ENCODE measurements at places on chromosomes 13 and 19.
A peak's percentile ranks its signal among the peaks of the same experiment; 100 is the strongest.

DNA sequence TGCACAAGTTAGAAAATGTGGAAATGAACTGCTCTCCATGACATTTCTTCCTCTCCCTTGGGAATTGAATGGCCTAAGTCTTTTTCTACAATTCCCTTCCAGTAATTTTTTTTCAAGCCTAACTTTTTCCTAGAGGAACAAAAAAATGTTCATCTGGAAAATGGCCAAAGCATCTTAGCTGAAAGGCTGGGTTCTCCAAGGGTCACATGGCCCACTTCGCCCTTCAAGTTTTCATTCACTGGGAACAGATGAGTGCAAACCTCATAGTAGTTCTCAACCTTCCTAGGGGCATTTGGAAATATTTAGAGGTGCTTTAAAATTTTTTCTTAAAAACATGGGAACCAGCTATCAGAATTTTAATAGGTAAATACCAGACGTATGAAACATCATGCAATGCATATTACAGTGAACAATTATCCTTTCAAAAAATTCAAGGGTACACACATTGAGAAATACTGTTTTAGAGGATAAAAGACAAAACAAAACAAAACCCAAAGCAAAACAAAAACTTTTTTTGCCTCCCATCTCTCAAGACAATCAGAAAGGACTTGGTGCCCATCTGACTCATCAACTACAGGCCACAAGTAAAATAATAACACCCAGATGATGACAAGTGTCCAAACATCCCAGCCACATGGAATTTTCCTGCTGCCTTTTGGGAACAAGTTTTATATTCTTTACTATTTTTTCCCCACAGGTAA lies 208.8 kb downstream of the SLITRK6 start:
- no peak for DNase-seq

DNA sequence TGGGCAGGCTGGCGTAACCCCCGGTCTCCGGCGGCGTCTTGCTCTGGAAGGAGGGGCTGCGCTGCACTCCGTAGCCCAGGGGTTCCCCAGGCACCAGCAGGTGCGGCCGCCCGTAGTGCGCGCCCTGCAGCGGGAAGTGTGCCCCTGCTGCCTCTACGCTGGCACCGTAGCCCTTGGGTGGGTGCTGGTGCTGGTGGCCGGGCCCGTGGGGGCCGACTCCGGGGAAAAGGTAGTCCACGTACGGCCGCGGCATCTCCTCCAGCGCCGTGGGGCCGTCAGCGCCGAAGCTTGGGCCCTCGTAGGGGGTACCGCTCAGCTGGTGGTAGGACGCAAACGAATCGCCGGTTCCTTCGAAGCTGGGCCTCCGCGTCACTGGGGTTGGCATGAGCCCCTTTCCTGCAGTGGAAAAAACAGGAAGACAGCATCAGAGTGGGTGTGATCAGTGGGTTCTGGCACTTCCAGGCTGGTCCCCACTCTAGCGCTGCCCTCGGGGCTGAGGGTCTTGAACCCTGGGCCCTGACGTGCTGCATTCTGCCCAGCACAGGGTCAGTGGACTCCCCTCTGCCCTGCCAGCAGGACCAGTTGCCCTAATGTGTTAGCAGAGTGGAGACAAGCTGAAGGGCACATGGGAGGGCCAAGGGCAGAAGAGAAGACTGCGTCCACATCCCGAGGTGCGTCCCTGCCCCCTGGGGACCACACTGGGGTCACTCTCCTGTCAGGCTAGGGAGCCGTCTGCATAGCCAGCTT lies 72.3 kb downstream of the LATS2 start:
- DNase-seq, result no peak

DNA sequence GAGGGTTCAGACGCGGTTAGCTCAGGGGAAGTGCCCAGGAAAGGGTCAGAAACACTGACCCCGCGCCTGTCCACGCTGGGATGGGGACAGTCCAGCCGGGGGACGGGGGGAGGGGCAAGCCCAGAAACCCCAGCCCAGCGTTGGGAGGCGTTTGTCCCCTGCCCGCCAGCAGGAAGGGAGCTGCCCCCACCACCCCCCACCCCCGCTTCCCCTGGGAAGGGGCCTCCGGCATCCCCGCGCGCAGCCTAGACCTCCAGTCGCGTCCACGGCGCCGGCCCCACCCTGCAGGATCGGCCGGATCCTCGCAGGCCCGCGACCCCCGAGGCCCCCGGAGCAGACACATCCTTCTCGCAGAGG lies 277 bp downstream of the GIPC1 start:
- no peak for DNase-seq

DNA sequence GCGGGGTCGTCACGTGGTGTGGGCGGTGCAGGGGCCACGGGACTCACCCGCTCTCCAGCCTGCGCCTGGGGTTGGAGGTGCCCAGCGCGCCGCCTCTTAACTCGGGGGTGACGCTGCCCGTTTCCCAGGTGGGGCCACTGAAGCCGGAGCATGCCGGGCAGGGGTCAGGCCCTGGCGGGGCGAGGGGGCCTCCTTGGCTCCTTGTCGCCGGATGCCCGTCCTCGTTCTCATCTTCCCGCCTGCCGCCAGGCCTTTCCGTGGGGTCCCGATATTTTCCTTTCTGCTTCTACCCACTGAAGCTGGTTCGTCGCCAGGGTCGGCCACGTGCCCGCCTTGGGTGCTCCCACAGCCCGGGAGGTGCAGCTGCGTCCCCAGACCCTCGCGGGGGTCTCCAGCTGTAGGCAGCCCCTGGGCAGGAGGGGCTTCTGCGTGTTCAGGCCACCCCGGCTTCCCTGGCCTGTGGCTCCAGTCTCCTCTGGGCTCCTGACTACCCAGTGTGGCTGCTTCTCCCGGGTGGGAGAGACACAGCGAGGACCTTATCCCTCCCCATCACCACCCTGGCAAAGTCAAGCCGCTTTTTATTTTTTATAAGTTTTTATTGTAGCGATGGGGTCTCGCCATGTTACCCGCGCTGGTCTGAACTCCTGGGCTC lies 772 bp downstream of the FAM174C start:
- no peak for DNase-seq

GRCh38 chr19:29804493-29804892 lies 7.3 kb upstream of the CCNE1 start:
- DNase-seq, result no peak

DNA sequence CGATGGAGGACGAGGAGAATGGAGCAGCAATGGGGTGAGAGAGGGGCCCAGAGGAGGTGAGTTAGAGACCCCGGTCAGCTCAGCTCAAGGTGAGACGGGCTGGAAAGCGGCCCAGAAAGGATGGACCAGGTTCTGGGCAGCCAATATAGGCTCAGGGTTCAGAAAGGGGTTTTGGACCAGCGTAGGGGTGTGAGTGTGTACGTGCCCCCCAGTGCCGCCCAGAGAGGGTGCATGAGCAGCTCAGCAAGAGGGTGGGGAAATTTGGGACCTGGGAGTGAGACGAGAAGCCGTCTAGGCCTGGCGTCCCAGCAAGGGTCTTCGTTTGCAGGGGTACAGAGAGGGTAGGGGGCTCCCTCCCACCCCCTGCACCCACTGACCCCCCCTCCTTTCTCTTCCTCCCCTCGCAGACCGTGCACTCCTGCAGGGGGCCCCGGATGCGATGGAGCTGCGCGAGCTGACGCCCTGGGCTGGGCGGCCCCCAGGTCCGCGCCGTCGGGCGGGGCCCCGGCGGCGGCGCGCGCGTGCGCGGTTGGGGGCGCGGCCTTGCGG lies 12.1 kb downstream of the FUT6 start:
- DNase-seq, result no peak

- no peak for DNase-seq
Observed at GRCh38 chr13:91278888-91279287, 68.6 kb upstream of the MIR17HG start.

- no peak for DNase-seq
Observed at GRCh38 chr13:93539914-93540313, 313.3 kb downstream of the GPC6 start.

GRCh38 chr19:32201636-32202051 lies 143.8 kb upstream of the ZNF507 start:
- DNase-seq, result no peak

GRCh38 chr19:14379294-14380065 lies 1.8 kb upstream of the ADGRE5 start:
- no peak for DNase-seq

GRCh38 chr13:49629196-49629938 lies 1.1 kb downstream of the ARL11 start:
- no peak for DNase-seq

DNA sequence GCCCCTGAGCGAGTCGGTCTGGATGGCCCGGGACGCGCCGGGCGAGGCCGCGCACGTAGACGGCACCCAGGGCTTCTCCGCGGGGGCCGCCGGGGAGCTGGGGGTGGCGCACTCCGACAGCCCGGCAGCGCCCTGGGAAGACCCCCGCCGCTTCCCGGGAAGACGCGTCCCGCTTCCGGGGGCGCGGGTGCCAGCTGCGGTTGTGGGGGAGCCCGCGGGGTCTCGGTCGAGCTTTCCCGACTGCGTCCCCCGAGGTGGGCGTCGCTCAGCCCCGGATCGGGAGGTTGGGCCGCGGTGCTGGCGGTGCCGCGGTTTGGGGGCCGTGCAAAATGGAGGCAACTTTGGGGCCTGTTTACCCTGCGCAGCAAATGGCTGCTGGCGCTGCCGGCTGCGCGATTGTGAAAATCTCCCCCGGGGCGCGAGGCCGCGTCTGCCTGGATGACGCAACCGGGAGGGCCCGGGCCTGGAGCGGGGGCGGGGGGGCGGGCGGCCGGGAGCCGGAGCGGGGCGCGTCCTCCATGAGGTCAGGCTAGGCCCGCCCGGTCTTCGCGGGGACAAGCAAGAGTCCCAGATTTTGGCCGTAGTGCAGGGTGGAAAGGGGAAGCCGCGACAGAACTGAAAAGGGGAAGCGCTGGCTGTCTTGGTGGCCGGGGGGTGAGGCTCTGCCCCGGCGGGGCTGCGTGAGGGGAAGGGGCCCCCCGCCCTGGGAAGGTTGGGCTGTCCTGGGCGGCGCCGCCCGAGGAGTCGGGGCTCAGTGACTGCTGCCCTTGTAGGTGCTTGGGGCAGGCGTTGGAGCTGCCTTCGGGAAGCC lies 11.3 kb downstream of the PEAK3 start:
- peak; percentile 63 for DNase-seq

DNA sequence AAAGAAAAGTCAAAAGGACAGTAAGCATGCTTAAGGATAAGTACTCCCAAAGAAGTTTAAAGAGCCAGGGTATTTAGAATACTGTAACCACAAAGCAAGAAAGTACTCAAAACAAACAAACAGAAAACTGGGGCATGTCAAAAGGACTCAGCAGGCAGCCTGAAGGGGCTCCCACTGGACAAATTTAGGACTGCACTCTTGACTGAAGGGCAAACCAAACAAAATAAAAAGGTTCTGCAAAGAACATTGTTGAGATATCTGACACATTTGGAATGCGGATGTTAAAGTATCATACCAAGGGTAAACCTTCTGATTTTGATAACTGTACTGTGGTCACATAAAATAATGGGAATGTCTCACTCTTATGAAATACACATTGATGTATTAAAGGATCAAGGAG lies 157.4 kb downstream of the TNFSF13B start:
- DNase-seq, result no peak

- DNase-seq, result peak; percentile 32
Observed at GRCh38 chr19:35000647-35001501, 751 bp downstream of the GRAMD1A start.

DNA sequence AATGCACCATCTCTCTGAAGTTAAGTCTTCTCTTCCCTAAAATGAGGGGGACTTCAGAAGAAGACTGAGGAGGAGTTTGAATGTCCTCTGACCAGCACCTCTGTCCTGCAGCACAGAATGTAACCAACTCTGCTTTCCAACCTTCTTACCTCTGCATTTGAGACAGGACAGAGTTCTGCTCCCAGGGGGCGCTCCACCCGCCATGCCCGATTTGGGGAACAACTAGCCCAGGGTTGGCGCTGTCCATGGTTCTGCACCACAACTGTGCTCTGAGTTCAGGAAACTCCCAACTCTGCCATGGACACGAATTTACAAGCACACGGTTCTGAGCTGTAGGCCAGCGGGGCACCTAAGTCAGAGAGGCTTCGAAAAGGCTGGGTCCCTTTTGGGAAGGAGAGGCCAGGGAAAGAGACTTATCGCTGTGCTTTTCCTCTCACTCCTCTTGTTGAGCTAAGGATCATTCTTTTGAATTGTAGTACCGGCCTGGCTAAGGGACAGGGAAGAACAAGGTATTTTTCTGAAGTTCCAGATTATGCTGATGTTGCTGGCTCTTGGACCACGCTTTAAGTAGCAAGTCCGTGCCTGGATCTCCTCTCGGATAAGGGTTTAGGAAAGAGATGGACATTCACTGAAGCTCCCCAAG lies 22.2 kb downstream of the SIGLEC5 start:
- DNase-seq, result peak; percentile 22

- no peak for DNase-seq
Observed at GRCh38 chr13:67914535-67914934, 684.4 kb upstream of the PCDH9 start.

GRCh38 chr13:112885782-112886268 lies 83.2 kb upstream of the MCF2L start:
- no peak for DNase-seq

DNA sequence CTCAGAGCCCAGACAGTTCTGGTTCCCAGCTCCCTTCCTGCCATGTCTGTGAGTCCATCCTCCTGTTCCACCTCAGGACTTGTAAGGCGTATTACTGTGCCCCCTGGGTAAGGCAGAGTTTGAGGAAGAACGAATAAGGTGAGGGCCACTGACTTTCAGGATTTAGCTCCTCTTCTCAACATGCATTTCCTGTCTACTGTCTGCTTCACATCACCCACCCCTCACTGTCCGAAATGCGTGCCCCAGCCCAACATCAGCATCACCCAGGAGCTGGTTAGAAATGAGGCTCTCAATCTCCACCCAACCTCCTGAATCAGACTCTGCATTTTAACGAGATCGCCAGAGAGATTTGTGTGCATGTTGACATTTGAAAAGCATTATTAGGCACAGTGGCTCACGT lies 44.4 kb downstream of the IRS2 start:
- DNase-seq, result no peak

DNA sequence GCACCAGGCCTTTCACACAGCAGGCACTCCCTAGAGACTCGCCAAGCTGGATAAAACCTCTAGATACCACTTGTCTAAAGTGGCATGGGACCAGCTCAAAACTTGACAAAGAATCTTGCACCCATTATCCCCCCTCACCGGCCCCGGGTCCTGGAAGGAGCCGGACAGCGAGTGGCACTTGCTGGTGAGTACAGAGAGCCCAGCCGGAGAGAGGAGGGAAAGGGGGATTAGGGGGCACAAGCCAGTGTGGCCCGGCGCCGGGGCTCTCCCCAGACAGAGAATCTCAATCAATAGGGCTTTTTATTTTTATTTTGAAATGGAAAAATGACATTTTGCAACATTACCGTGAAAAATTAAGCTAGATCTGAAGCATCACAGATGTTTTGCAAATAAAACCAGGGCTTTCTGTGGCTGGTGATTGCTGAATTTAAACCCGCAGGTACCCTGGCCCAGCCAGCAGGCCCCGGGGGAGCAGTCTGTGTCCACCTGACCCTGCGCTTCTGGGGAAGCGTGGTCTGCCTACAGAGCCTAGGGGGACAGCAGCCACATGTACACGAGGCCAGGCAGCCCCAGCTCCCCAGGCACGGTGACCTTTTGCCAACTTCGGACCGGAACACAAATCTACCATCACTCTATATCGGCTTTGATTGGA lies 10.0 kb upstream of the VSTM2B start:
- no peak for DNase-seq

Data from activated CD4-positive, alpha-beta T cell treated with anti-CD3 and anti-CD28 coated beads for 1 hour (primary cell).